ENCODE measurements at places on chromosomes 3 and 15. TPM values are rescaled to one million over a fixed set of nuclear protein-coding genes. Genes with fewer than 3 reads are reported as not detected.

SLC22A13 gene
- 0.85 TPM for total RNA-seq

ZIC4 gene
- total RNA-seq: not detected

DNA sequence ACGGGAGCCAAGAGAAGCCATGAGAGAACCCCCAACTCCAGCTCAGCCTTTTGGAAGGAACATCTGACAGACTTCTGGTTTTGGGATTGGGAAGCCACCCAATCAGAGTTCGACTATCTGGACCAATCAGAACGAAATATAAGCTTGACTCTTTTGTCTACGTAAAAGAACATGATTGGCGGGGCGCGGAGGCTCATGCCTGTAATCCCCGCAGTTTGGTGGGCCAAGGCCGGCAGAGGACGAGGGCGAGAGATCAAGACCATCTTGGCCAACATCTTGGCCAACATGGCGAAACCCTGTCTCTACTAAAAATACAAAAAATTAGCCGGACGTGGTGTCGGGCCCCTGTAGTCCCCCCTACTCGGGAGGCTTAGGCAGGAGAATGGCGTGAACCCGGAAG is 380.3 kb downstream of the TBL1XR1 start:
- peaks cover 6% of the 10 kb centered on the region for H3K4me1 ChIP-seq
- no peak overlapping the region for H3K27ac ChIP-seq
- H3K36me3 ChIP-seq: peaks cover 2% of the 10 kb centered on the region
- H3K4me3 ChIP-seq: no peak overlapping the region
- DNase-seq: no peak

GRCh38 chr15:101676921-101677329 is 24.7 kb upstream of the TM2D3 start:
- H3K27me3 ChIP-seq: no peaks in the 10 kb centered on the region
- no peaks in the 10 kb centered on the region for H3K4me1 ChIP-seq
- H3K27ac ChIP-seq: no peak overlapping the region
- no peak for DNase-seq
- no peak overlapping the region for H3K4me3 ChIP-seq

DNA sequence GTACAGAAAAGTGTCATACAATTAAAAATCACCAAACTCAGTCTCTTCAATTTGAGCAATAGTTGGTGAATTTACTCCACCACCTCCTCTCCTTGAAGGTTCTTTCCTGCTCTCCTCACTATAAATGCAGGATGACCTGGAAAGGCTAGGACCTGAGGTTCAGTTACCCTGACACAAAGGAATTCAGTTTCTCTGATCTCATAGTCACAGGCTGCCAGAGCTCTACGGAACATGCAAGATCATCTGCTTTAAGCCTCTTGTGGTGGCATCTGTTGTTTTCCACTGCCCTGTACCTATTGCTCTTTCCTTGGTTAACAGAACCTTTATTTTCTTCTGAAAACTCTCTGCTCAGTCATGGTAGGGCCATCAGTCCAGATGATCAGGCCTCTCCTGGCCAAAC is 4.9 kb upstream of the TP63 start:
- H3K27ac ChIP-seq: no peak overlapping the region
- DNase-seq: no peak
- no peaks in the 10 kb centered on the region for H3K36me3 ChIP-seq
- H3K27me3 ChIP-seq: no peaks in the 10 kb centered on the region
- no peaks in the 10 kb centered on the region for H3K4me1 ChIP-seq

TUSC7 gene
- not detected for total RNA-seq

GRCh38 chr3:81716870-81717509 is 44.5 kb downstream of the GBE1 start:
- no peaks in the 10 kb centered on the region for H3K27me3 ChIP-seq
- H3K36me3 ChIP-seq: no peaks in the 10 kb centered on the region
- H3K27ac ChIP-seq: peak overlapping the region; percentile 71
- DNase-seq: no peak
- H3K4me1 ChIP-seq: peaks cover 4% of the 10 kb centered on the region
- H3K4me3 ChIP-seq: no peak overlapping the region

DNA sequence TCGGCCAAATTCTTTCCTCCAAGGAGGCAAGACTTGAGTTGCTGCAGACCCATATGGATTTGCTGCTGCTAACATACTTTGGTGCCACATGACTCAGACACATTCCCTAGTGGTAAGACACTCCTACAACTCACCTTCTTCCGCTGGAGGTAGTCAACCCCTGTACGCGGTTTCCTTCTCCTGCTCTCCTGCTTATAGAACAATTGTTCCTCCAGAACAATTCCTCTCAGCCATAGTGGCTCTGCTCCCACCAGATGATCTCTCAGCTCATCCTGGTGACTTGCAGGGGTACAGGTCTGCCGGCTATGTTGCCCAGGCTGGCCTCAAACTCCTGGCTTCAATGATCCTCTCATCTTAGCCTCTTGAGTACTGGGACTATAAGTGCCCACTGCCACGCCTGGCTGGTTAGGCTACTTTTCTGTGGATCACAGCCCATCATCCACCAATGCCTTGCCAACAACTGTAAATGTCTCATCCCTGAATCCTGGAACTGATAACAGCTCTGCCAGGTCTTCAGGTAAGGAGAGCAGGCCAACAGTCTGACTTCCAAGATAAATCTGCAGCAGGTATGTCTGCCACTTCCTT is 2.4 kb upstream of the CXCR6 start:
- no peak overlapping the region for H3K27ac ChIP-seq
- no peaks in the 10 kb centered on the region for H3K27me3 ChIP-seq
- H3K36me3 ChIP-seq: peaks cover 17% of the 10 kb centered on the region
- H3K4me3 ChIP-seq: no peak overlapping the region

DNA sequence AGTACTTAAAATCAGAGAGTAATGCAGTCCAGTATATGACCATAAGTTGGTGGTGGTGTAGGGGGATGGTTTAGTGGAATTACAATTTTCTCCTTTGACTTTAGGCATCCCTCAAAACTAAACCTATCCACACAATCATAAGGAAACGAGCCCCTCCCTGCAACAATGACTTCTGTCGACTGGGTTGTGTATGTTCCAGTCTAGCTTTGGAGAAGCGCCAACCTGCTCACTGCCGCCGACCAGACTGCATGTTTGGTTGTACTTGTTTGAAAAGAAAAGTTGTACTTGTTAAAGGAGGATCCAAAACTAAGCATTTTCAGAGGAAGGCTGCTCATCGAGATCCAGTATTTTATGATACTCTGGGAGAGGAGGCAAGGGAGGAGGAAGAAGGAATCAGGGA is 52.8 kb downstream of the MGA start:
- H3K36me3 ChIP-seq: peaks cover 24% of the 10 kb centered on the region
- no peak overlapping the region for H3K4me3 ChIP-seq
- DNase-seq: no peak
- no peaks in the 10 kb centered on the region for H3K27me3 ChIP-seq
- no peak overlapping the region for H3K27ac ChIP-seq

- H3K4me1 ChIP-seq: peaks cover 12% of the 10 kb centered on the region
- H3K4me3 ChIP-seq: no peak overlapping the region
- no peaks in the 10 kb centered on the region for H3K36me3 ChIP-seq
- no peak overlapping the region for H3K27ac ChIP-seq
- H3K27me3 ChIP-seq: no peaks in the 10 kb centered on the region
Observed at GRCh38 chr3:45109771-45110508, 36.2 kb downstream of the CDCP1 start.

- no peaks in the 10 kb centered on the region for H3K27me3 ChIP-seq
- H3K4me1 ChIP-seq: peaks cover 9% of the 10 kb centered on the region
- no peak for DNase-seq
Observed at GRCh38 chr15:63858881-63859280, 25.1 kb upstream of the HERC1 start.

GRCh38 chr3:54067055-54067698 is 55.2 kb upstream of the CACNA2D3 start:
- DNase-seq: no peak
- H3K4me1 ChIP-seq: peaks cover 7% of the 10 kb centered on the region
- peaks cover 2% of the 10 kb centered on the region for H3K27me3 ChIP-seq
- H3K27ac ChIP-seq: no peak overlapping the region
- H3K36me3 ChIP-seq: no peaks in the 10 kb centered on the region
- no peak overlapping the region for H3K4me3 ChIP-seq

- no peaks in the 10 kb centered on the region for H3K36me3 ChIP-seq
- no peak for DNase-seq
- peaks cover 31% of the 10 kb centered on the region for H3K27me3 ChIP-seq
- no peak overlapping the region for H3K27ac ChIP-seq
Observed at GRCh38 chr3:150072576-150072975, 101.9 kb upstream of the PFN2 start.

FBXW12 gene
- 0.51 TPM for total RNA-seq

AADACL2 gene
- not detected for total RNA-seq

SCAMP5 gene
- 23.5 TPM for total RNA-seq

PYGO1 gene
- 29.6 TPM for total RNA-seq
